ENCODE measurements at places on chromosomes 12 and 14. TPM values are rescaled to one million over a fixed set of nuclear protein-coding genes. Genes with fewer than 3 reads are reported as not detected.

GNG2 gene
- 8.1 TPM for total RNA-seq

LLPH gene
- total RNA-seq, result 23.1 TPM

MMP17 gene
- 1.6 TPM for total RNA-seq

COQ6 gene
- total RNA-seq, result 21.5 TPM

BAZ1A gene
- 36.1 TPM for total RNA-seq

All from left colon (tissue), 2 donors.